ENCODE measurements at places on chromosomes 2 and 18.

DNA sequence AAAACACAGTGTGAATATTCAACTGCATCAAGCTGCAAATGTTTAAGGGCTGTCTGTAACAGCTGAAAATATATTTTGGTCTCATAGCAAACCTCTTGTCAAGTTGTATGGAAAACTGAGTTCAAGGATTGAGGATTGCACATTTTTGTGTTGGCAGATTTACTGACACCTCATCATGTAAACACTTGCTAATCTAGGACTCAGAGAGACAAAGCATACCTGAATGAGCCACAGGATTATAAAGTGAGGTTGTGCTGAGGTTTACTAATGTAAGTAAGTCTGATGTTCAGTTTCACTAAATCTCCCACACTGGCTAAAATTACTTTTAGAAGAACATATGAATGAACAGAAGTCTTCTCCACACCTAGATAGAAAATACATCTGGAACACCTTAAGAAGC is 1993.1 kb upstream of the CELF4 start:
- no peak for DNase-seq

DNA sequence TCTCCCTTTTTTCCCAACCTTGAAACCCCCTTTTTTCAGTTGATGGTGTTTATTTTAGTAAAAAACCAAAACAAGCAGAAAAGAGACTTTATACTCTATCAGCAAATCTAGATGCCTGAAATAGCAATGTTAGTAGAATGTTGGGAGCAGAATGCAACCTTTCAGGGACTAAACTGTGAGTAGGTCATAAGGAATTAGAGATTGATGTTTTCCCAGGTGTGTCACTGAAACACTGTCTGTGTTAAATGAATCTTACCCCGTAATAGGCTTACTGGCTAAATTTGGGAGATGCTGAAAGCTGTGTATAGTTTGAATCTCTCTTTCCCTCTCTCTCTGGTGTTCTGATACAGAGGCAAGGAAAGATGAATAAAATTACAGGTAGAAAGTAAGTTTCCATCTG is 43.8 kb downstream of the AGFG1 start:
- no peak for DNase-seq

GRCh38 chr2:47056868-47057686 is 98.0 kb downstream of the STPG4 start:
- DNase-seq, result no peak

DNA sequence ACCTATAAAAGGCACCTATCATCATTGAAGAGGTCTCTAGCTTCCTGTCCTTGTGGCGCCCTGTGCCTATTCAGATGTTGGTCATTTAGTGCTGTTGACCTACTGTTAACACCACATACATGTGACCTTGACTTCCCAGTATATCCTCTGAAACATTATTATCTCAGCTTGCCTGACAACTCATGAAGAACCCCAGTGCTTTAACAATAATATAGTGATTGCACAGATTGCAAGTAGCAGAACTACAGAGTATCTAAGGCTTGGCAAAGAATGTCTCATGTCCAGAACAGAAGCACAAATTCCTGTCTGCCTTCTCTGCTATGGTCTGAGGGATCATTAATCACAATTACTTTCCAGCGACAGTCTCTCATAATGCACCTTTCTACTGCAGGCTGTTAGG is 165.3 kb downstream of the LCLAT1 start:
- DNase-seq, result peak; percentile 34

- DNase-seq, result no peak
Measured at GRCh38 chr18:24993628-24994027, 358.3 kb downstream of the ZNF521 start.

DNA sequence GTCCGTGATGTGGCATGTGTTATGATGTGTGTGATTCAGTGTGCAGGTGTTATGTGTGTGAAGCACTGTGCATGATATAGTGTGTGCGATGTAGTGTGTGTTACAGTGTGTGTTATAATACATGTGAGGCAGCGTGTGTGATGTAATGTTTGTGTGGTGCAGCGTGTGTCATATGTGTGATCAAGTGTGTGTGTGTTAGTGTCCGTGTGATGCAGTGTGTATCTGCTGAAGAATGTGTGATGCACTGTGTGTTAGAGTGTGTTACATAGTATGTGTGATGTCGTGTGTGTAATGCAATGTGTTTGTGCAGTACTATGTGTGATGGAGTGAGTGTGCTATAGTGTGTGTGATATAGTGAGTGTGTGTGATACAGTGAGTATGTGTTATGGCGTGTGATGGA is 182.8 kb upstream of the SOX11 start:
- no peak for DNase-seq

GRCh38 chr2:196876364-196876763 is 50.1 kb downstream of the PGAP1 start:
- DNase-seq, result no peak

GRCh38 chr18:6158958-6159357 is 255.8 kb downstream of the L3MBTL4 start:
- DNase-seq, result no peak

DNA sequence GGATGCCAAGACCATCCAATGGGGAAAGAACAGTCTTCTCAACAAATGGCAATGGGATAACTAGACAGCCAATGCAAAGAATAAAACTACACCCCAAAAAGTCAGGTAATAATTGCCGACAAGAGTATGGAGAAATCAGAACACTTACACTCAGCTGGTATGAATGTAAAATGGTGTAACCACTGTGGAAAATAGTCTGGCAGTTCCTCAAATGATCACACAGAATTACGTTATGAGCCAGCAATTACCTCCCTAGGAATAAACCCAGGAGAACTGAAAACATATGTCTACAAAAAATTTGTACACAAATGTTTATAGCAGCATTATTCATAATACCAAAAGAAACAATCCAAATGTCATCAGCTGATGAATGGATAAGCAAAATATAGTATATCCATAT is 8.8 kb downstream of the IWS1 start:
- DNase-seq, result no peak

DNA sequence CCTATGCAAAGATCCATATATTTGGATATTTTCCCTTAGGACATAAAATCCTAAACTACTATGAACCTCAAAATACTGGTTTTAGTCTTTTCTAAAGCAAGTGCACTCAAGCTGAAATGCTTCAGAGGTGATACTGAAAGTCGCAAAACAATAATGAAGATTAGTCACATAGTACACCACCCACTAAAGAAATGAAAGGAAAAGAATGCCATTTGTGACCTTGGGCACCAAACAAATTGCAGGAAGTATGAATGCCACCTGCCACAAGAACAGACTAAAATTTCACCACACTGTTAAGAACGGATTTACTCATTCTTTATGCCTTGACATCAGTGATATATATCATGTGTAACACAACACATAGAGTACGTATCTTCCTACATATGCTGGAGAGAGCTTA is 161.5 kb downstream of the ZNF521 start:
- no peak for DNase-seq

- no peak for DNase-seq
Measured at GRCh38 chr2:170715062-170715931, at the start of gene SP5. Gene SP5 (plus strand): TSS chr2:170715337. CDS start chr2:170715513, 176 bp downstream.

GRCh38 chr18:1917569-1917968 is 653.7 kb downstream of the METTL4 start:
- no peak for DNase-seq

GRCh38 chr2:114400890-114401289 is 41.6 kb upstream of the DPP10 start:
- DNase-seq, result no peak

GRCh38 chr18:59994357-59994756 is 94.6 kb downstream of the PMAIP1 start:
- DNase-seq, result no peak

DNA sequence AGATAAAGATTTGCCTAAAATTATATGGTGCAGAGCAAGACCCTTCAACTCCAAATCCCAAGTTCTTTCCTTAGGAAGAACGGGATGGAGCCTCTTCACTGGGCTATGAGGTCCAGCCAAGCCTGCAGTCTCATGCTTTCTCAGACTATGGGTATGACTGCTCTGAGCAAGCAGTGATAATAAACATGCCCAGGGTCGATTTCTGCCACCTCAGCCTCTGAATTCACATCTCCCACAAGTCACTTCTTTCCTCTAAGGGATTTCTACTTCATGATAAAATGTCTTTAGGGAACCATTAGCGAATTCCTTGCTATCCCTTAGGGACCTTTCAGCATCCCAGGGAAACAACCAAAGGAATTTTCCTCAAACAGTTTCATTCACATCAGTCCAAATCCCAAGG is 94.8 kb downstream of the GFPT1 start:
- no peak for DNase-seq

DNA sequence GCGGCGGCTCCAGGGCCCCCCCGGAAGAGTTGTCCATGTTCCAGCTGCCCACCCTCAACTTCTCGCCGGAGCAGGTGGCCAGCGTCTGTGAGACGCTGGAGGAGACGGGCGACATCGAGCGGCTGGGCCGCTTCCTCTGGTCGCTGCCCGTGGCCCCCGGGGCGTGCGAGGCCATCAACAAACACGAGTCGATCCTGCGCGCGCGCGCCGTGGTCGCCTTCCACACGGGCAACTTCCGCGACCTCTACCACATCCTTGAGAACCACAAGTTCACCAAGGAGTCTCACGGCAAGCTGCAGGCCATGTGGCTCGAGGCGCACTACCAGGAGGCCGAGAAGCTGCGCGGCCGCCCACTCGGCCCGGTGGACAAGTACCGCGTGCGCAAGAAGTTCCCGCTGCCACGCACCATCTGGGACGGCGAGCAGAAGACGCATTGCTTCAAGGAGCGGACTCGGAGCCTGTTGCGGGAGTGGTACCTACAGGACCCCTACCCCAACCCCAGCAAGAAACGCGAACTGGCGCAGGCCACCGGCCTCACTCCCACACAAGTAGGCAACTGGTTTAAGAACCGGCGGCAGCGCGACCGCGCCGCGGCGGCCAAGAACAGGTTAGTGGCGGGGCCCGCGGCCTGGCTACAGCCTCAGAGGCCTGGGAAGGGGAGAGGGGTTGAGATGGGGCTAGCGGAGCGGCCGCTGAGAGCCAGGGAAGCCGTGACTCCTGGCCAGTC is 965 bp downstream of the SIX3 start:
- DNase-seq, result no peak

- DNase-seq, result no peak
Measured at GRCh38 chr18:6595666-6596065, 133.8 kb upstream of the ARHGAP28 start.

DNA sequence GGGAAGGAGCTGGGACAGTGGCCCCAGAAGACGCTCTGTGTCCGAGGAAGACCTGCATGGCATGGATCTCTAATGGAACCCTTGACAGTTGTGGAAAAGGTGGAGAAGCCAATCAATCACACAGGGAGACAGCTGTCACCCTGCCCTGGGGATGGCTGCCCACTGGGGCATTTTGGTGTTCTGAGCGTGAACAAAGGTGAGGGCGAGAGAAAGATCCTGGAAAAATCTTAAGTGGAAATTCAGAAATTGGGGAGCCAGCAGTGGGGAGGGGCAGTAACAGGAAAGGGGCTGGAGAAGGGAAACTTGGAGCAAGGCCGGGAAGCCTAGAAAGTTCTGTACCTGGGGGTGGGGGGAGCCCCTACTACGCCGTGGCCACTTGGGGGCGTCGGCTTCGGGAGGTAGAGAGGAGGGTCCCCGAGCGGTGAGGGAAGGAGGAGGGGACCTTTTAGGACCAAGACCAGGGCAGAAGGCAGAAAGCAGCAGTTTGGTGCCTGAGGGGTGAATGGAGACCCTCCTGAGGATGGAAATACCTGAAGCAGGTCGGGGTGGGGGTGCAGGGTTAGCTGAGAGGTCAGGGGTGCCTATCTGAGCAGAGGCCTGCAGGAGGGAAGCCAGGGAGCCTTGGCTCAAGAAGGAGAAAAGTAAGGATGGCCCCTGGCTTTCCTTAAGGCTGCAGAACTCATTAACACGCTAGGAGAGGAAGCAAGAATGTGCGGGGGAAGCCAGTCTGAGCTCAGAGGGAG is 30.0 kb downstream of the NGEF start:
- DNase-seq, result no peak

- DNase-seq, result no peak
Measured at GRCh38 chr2:232296776-232297525, 81.6 kb upstream of the ALPP start.

- no peak for DNase-seq
Measured at GRCh38 chr2:12047761-12048160, 301.3 kb downstream of the LPIN1 start.

- DNase-seq, result peak; percentile 11
Measured at GRCh38 chr2:6310256-6311215, 555.2 kb downstream of the CMPK2 start.

- DNase-seq, result no peak
Measured at GRCh38 chr2:40166006-40166405, 285.9 kb downstream of the SLC8A1 start.

DNA sequence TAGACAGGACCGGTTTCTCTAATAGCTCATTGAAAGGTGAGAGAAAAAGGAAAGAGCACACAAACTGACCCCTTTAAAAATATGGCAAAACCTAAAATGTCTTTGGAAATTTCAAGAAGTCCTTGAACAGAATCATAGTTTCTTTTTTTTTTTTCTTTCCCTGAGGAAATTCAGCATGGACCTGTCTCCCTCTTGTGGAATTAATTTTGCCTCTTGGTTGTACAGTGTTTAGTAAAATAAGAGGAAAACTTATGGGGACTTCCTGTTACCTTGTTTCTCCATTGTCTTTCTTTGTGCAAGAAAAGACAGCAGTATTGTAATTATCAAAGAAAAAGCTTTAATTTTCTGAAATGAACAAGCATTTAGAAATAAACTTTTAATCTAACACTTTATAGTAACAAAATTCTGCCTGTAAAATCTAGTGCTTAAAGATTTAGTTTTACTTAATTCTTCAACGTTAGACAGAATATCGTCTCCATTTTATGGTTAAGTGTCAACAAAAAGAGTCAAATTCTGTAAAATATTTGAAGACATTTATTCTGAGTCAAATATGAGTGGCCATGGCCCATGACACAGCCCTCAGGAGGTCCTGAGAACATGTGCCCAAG is 176.3 kb upstream of the NABP1 start:
- DNase-seq, result peak; percentile 1

DNA sequence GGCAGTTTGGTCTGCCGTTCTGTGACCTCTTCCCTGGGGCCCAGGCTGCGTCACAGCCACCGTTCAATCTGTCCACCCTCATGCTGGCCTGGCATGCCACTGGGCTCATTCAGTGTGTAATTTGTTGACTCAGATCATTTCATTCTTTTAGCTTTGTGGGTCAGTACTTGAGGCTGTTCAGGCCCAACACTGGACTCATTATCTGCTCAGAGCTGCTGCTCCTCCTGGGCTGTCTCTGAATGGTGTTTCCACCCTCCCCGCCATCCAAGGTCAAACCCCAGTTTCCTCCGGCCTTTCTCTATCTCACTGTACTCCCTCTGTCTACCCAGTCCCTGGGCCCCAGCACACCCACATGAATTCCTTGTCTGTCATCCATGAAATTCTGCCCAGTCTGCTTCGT is 152.4 kb upstream of the NCK2 start:
- DNase-seq, result no peak

All from SHP77 treated with DMSO at 0.1 percent for 48 hours (cell line).